ENCODE measurements at places on chromosomes 7 and 10.

DNA sequence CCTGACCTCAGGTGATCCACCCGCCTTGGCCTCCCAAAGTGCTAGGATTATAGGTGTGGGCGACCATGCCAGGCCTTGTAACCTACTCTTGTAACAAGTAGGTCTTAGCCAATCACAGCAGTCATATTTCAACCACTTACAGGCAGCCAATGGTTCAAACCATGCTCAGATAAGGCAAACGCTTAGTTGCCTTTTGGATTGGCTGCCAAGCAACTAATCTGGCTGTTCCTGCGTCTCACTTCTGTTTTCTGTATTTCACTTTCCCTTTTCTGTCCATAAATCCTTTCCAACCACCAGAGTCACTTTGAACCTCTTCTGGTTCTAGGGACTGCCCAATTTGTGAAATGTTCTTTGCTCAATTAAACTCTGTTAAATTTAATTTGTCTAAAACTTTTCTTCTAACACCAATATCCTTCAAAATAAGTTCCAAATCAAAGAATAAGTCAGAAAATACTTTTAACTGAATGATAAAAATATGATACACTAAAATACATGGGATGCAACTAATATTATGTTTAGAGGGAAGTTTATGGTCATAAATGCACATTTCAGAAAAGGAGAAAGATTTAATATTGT lies 19.1 kb upstream of the PRF1 start:
- peak; percentile 25 for DNase-seq

DNA sequence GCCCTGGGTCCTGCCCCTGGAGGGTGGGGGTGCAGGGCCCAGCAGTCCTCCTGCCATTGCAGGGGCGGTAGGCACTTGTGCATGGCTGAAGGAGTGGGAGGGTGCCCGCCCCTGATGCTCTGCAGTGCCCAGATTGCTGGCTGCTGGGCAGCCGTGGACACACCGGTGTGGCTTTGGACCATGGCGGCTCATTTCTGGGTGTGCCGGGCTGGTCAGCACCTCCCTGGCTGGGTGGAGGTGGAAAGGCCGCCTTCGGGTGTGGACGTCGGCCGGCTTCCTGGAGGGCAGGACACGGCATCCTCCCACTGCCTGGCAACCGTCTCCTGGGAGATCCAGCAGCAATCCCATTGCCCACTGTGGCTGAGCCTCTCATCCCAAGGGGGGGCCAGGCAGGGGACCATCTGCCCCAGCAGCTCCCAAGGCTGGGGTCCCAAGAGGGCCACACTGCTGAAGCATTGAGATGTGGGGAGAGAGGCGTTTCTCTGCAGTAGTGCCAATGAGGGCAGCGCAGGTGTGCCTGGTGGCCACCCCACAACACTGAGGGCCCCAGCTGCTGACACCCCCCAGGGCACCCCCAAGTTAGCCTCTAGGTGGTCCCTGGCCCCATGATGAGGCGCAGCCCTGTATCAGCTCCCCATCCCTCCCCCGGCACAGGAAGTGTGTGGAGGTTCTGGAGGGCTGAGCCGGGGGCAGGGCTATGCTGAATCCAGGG lies 12.9 kb downstream of the TTYH3 start:
- DNase-seq: no peak

DNA sequence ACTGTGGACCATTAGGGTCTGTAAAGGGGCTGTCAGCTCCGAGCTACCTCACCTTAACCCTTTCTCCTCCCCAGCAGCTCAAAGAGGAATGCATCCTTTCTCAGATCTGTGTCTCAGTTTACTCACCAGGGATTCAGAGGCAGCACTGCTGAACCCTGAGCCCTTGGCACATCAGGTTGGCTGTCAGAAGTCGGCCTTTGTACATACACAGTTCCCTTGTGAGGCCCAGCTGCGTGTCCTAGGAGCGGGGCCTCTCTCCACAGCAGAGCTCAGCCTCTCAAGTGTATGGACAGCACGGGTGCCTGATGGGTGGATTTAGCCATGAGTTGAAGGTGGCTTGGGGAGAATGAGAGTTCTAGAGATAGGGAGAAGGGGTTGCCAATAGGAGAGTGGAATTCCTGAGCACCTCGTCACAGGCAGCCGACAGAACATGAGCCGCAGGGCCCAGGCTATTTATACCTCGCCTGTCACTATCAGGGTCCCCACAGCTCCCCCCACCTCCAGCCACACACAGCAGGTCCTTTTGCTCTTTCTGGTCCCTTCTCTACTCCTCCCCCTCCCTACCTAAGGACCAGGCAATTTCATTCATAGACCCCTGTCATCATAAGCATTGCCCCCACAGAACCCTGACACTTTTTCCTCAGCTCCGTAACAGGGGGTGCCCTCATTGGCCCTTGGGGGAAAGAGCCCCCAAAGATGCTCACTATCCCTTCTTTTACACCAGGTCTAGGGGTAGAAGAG lies 2.1 kb upstream of the FLNC start:
- no peak for DNase-seq

DNA sequence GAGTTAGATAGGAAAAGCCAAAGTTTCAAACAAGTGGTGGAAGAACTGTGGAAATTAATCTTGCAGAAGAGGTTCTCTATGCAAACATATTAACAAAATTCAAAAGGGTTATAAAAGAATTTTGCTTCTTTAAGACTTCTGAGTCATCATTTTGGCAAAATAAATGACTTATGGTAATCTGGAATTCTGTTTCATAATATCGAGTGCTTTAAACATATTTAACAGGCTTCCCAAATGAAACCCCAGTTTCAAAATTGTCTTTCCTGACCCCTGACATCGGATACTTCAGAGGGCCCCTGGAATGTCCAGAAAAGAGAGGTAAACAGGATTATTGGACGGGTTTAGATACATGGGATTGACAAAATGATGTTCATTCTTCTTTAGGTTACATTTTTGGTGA lies 444.6 kb downstream of the HTR7 start:
- DNase-seq: no peak

Measured in CD14-positive monocyte (primary cell).